ENCODE measurements at places on chromosomes 3 and 15.
A peak's percentile ranks its signal among the peaks of the same experiment; 100 is the strongest.

GRCh38 chr3:42706721-42707619, 4.4 kb upstream of the HHATL start:
- DNase-seq: no peak

DNA sequence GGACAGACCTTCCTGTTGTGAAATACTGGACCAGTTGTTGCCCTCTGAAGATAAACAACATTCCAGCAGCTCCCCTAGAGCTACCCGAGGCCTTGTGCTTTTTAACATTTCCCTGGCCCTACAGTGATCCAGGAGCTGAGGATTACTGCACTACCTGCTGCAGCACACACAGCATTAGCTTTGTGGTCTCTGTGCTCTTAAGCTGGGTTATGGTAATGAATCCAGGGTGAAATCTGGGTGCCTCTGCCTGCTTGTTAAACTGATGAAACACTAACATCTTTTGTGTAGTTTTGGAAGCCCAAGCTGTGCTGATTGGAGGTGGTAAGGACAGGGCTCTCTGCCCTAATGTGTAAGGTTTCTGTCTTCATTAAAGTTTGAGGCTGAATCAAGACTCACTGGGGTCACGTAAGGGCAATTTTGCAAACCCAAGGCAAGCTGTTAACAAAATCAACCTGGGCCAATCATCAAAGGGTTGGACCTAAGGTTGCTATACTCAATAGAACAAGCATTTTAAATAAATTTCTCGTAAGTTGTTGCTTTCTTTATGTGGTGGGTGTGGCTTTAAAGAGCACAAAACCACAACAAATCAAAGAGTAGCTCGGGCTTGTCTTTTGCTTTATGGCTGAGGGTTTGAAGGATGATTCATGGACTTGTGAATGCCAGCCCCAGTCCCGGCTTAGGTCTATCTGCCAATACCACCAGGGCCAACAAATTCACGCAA, 183.9 kb downstream of the TPRG1 start:
- DNase-seq: peak; percentile 9

DNA sequence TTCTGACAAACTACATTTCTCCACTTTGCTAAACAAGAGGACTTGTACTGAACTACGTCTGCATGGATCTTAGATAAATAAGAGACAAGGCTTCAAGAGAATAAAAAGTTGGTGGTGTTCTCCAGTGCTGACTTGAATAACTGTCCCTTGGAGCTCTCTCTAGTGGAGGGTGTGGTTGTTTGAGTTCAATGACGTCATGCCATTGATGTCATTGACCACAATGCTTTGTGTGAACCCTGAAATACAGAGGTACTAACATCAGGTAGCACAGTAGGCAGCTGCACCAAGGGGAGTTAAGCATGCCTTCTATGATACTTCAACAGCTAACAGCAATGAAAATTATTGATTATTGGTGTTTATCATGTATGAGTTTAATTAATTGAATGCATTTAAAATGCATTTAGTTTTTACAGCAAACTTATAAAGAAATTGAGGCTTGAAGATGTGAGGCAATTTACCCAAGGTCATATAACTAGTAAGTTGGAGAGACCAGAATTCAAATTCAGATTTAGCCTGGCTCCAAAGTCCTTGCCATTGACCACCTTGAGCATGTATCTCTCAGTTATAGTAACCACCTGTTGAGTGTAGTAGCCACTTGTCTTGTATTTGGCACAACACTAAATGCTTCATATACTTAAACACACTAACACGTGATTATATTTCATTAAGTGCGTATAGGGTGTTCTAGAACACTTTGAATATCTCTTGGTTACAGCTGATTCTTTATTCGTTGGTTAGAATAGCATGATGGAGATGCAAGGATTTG, 126.0 kb upstream of the ANKRD28 start:
- DNase-seq: no peak

GRCh38 chr15:77107531-77108355, 36.8 kb upstream of the TSPAN3 start:
- DNase-seq: no peak

DNA sequence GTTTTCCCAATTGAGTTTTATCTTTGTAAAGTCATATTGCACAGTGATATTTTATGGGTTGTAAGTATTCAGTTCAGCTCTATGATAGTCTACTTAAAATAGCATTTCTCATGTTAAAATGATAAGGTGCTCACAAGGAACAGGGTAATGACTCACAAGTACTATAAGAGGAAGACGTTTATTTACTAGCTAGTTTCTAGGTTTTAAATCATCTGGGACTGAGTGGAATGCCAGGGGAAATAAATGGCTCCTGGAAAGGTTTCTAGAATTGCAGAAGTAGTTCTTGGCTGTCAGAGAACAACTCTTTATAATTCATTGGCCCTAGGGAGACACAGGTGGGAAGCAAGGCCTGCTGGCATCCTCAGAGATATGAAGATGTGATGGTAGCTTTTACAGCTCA, 112.8 kb downstream of the CHDH start:
- DNase-seq: no peak
